ENCODE measurements at places on chromosomes 5 and 9.

GRCh38 chr5:4023753-4024335, 428.2 kb downstream of the IRX1 start:
- no peak for DNase-seq

GRCh38 chr9:75880618-75881017, 9.9 kb upstream of the PCSK5 start:
- DNase-seq = no peak

- no peak for DNase-seq
Observed at GRCh38 chr5:142006363-142007236, 6.2 kb downstream of the GNPDA1 start.

DNA sequence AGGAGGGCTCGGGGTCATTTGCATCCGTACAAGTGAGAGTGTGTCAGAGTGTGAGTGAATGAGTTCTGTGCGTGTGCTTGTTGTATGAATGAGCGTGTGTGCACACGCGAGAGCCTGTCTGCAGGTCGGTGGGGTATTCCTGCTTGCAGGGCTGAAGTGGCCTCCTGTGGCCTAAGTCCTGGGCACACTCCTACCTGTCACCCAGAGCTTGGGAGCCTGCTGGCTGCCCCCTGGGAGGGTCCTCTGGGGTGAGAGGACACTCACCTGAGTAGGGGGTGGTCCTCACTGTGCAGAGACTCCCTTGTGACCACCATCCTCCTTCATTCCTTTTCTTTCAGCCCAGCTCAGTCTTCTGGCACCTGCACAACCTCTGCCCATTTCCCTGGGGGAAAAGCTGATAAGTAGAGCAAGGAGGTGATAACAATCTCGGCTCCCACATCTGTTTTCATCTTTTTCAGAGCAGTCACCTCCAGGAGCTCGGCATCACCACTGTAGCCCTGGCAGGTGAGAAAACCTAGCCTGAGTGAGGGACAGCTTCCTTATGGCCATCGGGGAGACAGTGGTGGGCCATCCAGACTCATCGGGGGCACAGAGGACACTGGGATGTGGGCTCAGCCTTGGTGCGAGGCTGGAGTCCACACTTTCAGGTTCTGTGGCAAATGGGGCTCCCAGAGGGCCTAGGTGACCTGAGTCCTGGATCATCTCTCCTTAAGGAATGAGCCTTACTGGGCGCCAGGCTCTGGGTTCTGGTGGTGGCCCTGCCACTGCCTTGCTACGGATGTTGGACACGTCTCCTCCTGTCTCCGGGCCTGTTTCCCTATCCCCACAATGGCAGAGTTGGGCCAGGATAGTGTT, 38.7 kb upstream of the SYNPO start:
- DNase-seq = no peak

DNA sequence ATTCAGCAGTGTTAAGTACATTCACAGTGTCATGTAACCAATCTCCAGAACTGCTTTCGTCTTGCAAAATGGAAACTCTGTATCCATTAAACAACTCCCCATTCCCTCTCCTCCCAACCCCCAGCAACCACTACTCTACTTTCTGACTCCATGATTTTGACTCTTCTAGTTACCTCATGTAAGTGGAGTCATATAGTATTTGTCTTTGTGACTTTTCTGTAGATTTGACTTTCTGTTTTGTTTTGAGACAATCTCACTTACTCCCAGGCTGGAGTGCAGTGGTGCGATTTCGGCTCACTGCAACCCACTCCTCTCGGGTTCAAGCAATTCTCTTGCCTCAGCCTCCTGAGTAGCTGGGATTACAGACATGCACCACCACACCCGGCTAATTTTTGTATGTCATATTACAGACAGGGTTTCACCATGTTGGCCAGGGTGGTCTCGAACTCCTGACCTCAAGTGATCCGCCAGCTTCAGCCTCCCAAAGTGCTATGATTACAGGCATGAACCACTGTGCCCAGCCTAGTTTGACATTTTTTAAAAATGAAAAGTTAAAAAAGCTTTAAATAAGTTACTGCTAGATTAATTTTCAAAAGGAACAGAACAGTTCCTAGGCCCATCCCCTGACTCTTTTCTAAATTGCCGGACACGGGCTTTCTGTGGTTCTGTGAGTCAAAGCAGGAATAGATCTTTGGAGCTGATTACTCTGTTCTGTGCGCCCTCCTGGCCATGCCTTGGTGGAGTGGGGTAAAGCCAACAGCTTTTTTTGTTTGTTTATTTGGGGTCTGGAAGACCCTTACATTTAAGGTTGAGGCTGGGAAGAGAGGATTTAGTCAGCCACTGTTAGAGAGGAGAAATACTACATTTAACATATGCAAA, 59.3 kb downstream of the RALGPS1 start:
- no peak for DNase-seq

GRCh38 chr5:59067956-59068656, 485.2 kb downstream of the RAB3C start:
- DNase-seq = no peak

DNA sequence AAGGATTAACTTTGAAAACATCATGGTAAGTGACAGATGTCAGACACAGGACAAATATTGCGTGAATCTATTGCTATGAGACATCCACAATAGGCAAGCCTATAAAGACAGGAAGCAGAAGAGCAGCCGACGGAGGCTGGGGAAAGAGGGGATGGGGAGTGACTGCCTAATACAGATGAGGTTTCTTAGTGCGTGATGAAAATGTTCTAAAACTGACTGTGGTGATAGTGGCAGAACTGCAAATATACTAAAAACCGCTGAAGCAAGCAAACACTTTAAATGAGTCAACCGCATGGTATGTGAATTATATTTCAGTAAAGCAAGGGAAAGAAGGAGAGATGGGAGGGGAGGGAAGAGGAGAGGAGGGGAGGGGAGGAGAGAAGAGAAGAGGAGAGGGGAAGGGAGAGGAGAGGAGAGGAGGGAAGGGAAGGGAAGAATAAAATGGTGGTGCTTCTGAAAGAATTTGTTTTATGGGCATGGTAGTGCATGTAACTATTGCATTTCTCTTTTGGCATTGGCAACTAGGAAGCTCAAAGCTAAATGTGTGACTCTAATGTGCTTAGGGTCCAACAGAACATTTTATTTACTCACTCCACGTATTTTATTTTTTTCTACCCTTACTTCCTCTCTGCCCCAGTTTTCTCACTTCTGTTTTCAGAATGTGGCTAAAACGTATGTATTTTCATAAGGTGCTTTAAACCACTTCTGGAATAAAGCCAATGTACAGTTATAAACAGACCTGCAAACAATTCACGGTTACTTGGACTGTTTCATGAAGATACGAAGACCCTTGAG, 21.3 kb downstream of the AKNA start:
- DNase-seq = no peak

GRCh38 chr9:116644091-116644688, 42.9 kb upstream of the TRIM32 start:
- no peak for DNase-seq

GRCh38 chr9:113600023-113600823, 136.7 kb downstream of the RGS3 start:
- no peak for DNase-seq

GRCh38 chr9:135255841-135256580, 168.5 kb downstream of the OLFM1 start:
- DNase-seq = no peak

DNA sequence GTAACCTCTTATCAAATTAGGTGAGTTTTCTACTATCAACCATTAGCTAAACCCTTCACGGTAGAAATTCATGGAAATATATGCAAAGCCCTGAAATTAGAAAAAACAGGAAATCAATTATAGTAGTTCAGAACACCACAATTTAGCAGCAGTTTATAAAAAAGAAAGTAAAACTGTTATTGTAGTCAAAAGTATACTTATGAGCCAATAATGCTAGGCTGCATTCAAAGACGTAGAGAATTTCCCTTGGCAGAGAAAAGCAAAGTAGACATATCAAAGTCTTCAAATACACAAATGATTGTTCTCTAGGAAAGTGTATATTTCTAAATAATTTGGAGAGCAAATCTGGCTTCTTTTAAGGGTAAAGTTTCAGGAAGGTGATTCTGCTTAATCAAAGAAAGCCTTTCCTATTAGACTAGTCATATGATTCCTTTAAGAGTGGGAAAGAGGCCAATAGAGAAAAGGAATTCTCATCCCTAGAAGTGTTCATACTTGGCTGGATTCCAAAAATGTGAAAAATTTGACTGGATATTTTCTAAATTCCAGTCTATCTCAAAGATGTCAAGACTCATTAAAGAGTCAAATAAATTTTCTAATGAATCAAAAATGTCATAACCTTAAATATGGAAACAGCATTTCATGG, 185.5 kb downstream of the SMC2 start:
- DNase-seq = no peak

- no peak for DNase-seq
Observed at GRCh38 chr9:90774682-90775081, 26.9 kb upstream of the SYK start.

DNA sequence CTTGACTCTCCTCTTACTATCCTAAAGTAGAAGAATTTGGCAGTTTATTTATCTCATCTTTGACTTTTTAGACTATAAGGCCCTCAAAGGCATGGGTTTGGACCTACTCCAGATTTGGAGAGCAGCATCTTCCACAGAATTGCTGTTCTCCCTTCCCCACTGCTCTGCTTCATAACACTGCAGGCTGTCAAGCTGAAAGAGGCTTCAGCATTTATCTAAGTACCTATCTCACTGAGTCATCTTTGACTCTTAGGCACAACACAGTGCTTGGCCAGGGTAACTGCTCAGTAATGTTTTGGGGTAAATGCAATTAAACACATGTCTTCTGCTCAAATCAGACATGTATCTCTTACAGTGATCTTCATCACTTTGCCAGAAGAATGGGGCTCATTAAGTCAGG, 60.6 kb downstream of the GRIN3A start:
- no peak for DNase-seq

- no peak for DNase-seq
Observed at GRCh38 chr5:129163810-129164378, 69.3 kb downstream of the ISOC1 start.

DNA sequence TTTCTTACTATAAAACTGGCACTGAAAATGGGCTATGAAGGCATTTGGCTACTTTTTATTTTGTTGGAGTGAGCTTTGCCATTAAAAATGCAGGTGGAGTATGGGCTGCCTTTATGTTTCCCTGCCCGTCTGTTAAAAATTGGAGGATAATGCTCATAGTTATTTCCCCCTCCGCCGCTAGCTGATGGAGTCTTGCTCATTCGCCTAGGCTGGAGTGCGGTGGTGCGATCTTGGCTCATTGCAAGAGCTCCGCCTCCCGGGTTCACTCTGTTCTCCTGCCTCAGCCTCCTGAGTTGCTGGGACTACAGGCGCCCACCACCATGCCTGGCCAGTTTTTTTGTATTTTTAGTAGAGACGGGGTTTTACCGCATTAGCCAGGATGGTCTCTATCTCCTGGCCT, 8.6 kb downstream of the G3BP1 start:
- DNase-seq = no peak

DNA sequence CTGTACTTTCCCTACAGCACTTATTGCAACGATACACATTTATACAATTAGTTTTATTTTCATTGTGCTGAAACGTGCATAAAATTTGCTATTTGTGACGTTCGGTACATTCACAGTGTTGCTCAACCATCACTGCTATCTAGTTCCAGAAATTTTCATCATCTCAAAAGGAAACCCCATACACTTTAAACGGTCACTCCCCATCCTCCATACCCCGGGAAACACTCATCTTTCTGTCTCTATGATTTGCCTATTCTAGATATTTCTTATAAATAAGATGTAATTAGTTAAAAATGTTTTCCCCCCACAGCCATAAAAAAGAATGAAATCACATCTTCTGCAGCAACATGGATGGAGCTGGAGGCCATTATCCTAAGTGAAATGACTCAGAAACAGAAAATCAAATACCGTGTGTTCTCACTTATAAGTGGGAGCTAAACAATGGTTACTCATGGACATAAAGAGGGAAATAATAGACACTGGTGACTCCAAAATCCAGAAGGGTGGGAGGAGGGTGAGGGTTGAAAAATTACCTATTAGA, 40.2 kb upstream of the TEX48 start:
- DNase-seq = no peak
